ENCODE measurements at places on chromosomes 3 and 15.

GRCh38 chr15:63969652-63970421 lies 76.4 kb downstream of the DAPK2 start:
- DNase-seq, result no peak

GRCh38 chr15:60679256-60679655 lies 200.3 kb upstream of the ICE2 start:
- DNase-seq, result peak; percentile 25

- peak; percentile 44 for DNase-seq
These were observed 123.1 kb downstream of the DMXL2 start for GRCh38 chr15:51499379-51499976.

DNA sequence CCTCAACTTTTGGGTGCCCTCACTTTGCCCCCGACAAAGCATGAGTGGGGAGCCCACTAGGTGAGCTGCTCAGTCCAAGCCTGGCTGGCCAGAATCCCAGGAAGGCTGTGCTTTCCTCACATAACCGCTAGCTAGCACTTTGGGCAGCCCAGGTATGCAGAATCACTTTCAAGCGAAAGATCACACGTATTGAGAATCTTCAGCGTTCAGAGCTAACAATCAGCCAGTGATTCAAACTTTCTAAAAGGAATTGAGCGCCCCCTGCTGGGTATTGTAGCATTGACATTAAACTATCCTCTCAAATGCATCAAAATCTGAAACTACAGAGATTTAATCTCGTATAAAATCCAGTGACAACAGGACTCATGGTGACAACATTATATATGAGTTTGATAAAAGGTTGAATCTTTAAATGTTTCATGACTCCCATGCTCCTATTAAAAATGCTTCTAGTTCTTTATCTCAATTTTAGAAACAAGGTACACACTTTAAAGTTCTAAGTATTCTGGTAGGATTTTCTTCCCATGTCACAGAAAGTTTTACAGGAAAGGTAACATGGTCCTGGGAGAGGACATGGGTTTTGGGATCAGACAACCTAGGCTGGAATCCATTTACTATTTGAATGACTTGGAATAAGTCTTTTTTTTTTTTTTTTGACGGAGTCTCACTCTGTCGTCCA lies 11.8 kb downstream of the ANAPC13 start:
- no peak for DNase-seq

DNA sequence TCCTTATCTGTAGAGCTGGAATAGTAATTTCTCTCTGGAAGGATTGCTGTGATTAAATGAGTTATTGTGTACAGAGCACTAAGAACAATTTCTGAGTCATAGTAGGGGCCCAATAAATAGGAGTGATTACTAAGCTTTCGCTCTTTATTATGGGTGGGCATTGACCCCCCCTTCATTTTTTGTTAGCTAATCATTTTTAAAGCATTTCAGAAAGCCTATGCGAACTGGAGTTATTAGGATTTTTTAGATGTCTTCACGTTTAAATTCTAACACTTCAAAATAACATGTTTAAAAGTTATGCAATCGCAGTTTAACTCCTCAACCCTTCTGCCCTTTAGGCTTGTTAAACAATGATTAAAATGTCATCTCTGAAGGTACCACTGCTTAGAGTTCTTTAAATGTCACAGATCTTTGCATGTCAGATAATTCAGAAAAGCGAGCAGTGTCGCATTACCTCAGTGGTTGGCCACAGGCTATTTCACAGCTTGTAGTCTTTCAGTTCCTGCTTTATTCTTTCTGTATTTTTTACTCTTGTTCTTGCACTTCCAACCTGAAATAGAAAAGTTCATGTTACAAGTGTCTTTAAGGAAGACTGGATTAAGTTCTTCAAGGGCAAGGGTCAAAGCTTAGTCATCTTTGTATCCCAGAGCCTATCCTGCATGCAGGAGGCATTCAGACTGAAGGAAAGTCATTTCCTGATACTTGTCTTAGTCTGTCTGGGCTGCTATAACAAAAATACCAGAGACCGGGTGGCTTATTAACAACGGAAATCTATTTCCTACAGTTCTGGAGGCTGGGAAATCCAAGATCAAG lies 102.9 kb downstream of the FNDC3B start:
- no peak for DNase-seq

- no peak for DNase-seq
These were observed 63.1 kb upstream of the GOLGA6B start for GRCh38 chr15:72591361-72591760.

DNA sequence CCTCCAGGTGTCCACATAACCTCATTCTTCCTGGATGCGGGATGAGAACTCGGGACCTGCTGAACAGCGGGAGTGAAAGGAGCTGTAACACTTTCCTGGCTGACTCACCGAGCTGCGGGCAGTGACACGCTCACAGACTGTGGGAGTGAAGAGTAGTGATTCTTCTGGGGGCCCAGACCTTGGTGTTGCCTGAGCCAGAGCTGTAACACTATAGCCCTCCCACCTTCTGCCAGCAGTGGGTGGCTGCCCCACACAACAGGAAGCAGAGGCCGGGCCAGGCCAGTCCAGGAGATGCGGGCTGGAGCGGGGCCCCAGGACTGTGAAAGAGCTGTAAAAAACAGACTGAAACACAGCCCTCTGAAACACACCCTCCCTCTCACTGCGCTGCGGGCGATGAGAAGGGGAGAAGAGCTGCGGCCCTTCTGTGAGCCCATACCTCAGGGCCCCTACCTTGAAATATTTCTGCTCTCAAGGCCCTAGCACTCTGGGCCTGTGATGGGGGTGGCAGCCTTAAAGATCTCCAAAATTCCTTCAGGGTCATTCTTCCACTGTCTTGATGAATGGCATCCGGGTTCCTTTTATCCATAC lies 464.0 kb upstream of the CCDC54 start:
- DNase-seq, result peak; percentile 65

GRCh38 chr3:80234706-80235105 lies 466.9 kb upstream of the ROBO1 start:
- no peak for DNase-seq

GRCh38 chr3:70067860-70068521 lies 68.5 kb downstream of the SAMMSON start:
- no peak for DNase-seq

- no peak for DNase-seq
These were observed 257.6 kb upstream of the TLE3 start for GRCh38 chr15:70355275-70355795.

DNA sequence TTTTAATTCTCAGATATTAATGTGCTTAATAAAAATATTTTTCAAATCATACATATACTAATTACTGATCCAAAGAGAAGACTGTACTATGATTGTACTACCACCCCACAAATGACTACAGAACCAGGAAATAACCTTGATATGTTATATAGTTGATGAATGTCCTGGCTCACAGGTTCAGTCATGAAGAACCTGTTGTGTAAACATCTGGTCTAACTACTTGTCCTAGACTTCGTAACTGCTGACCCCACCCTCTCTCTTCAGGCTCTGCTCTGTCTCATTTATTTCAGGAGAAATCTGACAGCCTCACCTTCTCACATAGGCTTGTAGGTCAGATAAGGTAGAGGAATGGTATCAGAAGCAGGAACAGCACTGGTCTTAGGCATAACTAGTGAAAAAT lies 14.7 kb upstream of the CSTA start:
- peak; percentile 70 for DNase-seq

GRCh38 chr15:76866008-76866407 lies 39.1 kb downstream of the SCAPER start:
- no peak for DNase-seq

Data from foreskin keratinocyte (primary cell).